A673 (cell line): ENCODE measurements at places on chromosomes 7 and 10. TPM values are rescaled to one million over a fixed set of nuclear protein-coding genes. Genes with fewer than 3 reads are reported as not detected.

DNA sequence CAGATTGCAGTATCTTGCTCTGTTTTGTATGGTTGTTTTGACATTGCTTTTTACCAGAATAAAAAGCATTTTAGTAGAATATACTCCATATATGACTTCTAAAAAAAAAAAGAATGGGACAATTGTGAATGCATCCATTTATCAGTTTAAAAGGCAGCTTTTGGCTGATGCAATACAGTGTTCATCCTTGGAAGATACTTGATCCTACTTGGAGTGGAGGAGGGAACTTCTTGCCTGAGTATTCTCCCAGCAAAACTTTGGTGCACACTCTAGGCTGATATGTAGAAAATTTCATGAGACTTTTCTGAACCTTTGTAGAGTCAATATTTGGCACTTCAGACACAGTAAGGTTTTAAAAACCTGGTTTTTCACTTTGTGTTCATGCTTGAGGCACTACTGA is 40.2 kb downstream of the WDR11 start:
- DNase-seq, result peak; percentile 7

- no peak for DNase-seq
Observed at GRCh38 chr10:132413226-132414205, 16.5 kb downstream of the PWWP2B start.

DNA sequence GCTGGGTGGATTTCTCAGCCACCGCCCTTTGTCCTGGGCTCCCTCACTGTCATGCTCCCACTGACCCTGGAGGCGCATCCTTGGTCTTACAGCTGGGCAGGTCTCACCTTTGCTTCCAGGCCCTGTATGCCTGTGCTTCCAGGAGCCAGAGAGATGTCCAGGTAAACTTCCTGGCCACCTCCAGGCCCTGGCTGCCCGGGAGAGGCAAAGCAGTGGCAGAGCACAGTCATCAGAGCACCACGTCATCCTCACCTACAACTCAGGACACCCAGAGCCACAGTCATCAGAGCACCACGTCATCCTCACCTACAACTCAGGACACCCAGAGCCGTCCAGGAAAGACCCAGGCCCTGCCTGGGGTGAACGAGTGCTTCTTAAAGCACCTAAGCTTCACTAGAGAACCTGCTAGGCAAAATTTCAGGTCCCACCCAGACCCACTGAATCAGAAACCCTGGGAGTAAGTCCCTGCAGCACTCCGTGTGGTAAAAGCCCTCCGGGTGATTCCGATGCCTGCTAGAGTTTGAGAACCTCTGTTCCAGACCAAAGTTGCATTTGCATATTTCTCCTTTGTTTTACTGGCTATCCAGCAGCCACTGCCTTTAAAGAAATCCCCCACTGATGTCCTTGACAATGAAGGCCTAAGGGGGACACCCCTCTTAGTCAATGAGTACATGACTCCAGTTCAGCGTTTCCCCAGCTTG is 62.3 kb downstream of the DLG5 start:
- no peak for DNase-seq

- no peak for DNase-seq
Observed at GRCh38 chr7:112112822-112113255, 93.4 kb downstream of the DOCK4 start.

MUC3A gene
- 1.7 and 2.0 TPM in 2 replicates for total RNA-seq
